Fibroblast of skin of back (primary cell): ENCODE measurements at places on chromosomes 7 and 10.

DNA sequence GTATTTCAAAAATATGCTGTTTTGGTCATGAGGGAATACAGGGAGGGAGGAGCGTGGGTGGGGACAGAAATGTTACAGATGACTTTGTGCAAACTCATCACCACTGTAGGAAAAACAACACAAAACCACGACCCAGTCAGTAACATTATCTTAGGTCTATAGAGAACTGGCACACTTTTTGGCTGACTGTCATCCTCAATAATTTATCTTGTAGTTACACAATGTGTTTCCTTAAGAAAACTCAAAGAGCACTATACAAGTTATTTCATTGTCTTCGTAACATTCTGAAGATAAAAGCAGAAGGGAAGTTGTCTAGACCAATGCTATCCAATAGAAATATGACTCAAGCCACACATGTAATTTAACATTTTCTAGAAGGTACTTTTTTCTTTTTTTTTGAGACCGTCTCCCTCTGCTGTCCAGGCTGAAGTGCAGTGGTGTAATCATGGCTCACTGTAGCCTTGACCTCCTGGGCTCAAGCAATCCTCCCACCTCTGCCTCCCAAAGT lies 16.9 kb upstream of the CDK14 start:
- peak; percentile 83 for DNase-seq

DNA sequence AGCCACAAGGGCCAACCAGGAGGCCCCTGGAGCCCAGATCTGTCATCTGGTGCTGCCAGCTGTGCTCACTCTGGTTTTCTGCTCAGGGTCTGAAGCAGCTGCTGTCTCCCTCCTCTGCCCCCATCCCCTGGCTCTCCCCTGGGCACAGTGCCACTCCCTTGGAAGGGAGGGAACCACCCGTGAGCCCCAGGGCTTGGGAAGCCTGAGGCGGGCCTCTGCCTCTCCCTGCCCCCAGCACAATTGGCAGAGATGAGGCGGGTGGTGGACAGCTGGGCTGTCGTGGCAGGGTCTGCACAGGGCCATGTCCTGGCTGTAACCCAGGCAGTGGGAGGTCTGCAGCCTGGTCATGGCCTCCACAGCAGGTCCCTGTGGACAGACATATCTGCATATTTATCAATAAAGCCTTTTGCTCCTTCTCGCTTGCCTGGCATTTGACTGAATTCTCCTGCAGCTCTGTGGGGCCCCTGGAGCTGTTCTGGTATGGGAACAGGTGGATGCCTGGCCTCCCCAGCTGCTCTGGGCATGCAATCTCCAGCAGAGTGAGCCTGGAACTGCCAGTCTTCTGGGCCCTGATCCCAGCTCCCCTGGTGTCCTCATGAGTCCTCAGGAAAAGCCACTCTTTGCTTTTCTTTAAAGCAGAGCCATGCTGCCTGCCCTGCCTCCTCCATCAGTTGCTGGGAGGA lies 1.6 kb upstream of the ANKRD2 start:
- DNase-seq: no peak

DNA sequence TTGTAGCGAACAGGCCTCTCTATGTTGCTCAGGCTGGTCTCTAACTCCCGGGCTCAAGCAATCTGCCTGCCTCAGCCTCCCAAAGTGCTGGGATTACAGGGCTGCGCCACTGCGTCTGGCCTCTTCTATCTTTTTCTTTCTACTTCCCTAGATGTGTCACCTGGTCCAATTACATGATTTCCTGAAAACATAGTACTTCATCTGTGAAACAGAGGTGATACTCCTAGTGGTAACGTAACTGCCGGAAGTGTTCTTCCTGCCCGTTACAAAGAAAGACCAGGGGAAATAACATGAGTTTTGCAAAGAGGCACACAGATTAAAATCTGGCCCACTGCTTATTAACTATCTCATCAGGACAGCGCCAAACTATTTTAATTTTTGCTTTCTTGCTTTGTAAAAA lies 18.4 kb upstream of the HGF start:
- no peak for DNase-seq

- no peak for DNase-seq
Measured at GRCh38 chr7:1092806-1093501, 5.0 kb downstream of the GPER1 start.

- DNase-seq: no peak
Measured at GRCh38 chr7:87960239-87960638, 26.2 kb downstream of the ADAM22 start.

- DNase-seq: no peak
Measured at GRCh38 chr10:129410688-129411392, 56.2 kb upstream of the MGMT start.

DNA sequence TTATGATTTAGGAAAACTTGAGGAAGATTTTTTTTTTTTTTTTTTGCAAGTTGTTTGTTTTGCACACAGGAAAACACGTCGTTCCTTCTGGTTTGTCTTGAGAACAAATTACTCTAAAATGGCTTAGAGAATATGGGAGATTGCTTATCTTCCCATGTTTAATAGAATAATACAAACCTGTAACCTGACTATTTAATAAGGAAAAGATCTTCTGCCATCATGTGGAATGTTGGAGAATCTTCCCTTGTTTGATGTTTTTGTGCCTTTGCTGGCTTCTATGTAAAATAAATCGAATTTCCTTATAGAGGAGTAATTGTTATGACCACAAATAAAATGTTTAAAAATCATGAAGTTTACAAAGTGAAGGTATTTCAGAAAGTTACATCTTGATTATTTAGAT lies 818.8 kb downstream of the GATA3 start:
- no peak for DNase-seq

DNA sequence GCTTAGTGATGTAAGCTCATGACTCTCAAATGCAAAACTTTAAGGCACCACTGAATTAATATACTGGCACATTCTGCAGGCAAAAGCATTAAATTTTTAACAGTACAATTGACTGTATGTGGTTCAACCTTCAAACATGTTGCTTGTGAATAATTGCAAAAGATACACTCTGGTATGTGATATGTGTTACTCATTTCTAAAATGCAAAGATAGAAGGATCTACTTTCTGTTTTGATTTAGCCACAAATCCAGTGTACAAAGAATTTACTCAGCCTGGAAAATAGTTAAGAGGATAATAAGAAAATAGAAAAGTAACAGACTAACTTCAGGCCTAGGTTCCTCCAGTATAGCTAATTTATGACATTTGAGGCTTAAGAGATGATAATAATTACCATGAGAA lies 66.6 kb upstream of the NOBOX start:
- DNase-seq: peak; percentile 3

DNA sequence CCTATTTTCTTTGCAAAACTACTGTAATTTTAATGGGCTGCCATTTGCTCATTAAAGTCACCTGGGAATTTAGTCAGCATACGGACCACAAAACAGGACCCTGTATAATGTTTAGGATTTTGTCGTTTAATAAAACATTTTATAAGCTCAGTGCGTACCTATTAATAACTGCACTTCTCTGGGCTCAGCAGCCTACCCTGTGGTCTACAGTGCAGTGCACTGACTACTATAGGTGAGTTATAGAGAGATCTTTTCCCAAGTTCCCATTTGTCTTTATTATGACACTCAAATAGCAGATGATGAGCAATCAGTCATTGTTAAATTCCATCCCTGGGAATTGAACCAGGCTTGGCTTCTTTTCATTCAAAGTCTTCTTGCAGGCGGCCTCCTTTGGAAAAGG lies 433.4 kb upstream of the NFE2L3 start:
- no peak for DNase-seq

DNA sequence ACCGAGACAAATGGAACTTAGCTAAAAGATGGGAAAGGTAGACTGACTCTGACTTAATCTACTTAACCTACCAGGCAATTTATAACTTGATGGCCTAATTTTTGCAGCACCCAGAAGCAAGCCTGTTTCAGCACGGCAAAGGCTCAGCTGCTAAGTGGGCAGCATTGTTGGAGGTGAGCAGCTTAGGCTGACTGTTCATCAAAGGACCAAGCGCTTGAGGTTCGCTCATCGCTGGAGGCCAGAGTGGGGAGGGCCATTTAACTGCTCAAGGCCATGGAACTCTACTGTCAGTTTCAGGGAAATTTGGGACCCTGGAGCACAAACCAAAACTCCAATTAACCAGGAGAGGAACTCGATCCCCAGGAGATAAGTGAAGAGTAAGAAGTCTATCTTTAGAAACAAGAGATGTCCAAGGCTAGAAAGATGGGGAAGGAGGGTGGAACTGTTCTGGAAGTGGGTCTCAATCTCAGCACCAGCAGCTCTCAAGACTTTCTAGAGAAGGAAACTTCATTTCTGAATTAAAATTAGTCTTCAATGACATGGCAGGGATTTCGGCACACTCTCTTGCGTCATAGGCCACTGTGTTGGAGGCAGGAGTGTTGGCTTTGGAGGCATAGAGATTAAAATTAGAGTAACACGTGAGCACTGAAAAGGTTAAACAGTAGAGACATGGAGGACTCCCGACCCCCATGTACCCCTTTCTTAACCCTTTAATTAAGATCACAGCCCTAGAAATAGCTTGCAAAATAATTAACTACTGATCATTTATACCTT lies 43.1 kb downstream of the EGFR start:
- DNase-seq: no peak

DNA sequence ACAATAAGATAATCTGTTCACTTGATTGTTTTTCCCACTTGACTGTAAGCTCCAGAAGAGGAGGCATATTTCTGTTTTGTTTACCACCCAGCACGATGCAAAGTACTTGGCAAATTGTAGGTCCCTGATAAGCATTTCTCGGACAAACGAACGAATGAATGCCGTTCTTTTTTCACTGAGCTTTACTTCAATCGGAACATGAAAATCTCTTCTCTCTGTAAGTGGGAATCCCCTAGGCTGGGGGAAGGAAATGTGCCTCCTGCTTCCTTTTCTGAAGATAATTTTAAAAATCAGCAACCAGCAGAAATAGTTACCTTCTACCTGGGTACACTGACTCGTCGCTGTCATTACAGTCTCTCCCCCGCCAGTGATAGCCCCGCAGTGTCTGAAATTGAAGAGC lies 102.9 kb downstream of the AOAH start:
- no peak for DNase-seq

DNA sequence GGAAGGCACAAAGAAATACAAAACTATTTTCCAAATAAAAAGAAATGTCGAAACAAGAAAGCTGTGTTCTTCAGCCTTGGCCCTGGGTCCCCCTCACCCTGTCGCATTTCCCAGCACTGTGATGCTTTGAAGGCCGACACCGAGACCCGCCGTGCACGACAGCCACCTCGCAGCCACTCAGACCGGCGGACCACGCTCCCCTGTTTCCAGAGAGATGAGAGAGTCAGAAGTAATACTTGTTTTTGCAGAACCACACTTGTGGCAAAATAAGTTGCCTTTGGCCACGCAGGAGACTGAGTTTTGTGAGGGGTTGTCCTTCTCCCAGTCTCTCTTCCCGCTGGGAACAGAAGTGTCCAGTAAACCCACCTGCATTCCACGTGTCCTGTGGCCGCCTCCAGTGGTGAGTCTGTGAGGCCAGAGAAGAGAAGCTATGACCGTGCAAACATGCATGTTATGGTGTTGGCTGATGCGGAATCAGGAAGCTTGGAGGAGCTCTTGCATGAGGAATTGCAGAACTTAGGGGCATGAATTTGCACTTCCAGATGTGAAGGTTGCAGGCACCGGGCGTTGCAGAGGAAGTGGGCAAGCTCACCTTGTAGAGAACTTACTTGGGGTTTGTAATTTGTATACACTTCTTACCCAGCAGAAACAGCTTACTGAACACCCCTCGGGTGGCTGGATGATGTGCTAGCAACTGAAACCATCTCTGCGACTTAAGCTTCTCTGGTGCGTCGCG lies 194.5 kb downstream of the EBF3 start:
- no peak for DNase-seq

GRCh38 chr7:92412745-92413144 lies 34.5 kb upstream of the GATAD1 start:
- DNase-seq: no peak

DNA sequence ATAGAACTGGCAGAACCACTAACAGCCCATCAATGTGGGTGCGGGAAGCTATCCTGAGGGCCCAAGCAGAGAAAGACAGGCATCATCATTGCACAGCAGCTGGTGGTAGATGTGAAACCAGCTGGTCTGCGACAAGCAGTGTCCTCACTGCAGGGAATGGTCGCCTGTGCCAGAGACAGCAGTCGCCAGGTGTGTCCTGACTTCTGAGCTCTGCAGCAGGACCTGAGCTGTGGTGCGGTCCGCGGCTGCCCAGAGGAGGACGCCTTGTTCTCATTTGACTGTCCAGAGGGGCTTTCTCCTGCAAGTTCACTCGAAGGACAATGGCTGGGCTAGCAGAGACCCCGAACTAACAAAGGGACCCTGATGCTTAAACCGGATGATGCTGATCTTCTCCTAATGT lies 97.4 kb downstream of the LRRC18 start:
- DNase-seq: no peak

DNA sequence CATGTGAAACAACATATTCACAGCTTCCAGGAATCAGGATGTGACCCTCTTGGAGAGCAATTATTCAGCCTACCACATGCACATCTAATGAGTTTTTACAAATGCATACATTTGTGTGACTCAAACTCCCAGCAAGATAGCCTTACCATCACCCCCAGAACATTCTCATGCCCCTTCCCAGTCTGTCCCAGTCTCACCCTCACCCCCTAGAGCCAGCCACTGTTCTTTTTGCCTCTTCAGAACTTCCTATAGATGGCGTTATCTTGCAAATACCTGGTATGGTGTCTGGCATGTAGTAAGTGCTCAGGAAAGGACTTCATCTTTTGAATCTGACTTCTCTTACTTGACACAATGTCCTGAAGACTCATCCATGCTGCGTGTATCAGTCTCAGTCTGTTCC lies 23.9 kb upstream of the AOC1 start:
- no peak for DNase-seq

GRCh38 chr7:33761449-33762080 lies 143.8 kb upstream of the BMPER start:
- DNase-seq: peak; percentile 81

- peak; percentile 34 for DNase-seq
Measured at GRCh38 chr10:49446031-49446430, 50.1 kb upstream of the DRGX start.

DNA sequence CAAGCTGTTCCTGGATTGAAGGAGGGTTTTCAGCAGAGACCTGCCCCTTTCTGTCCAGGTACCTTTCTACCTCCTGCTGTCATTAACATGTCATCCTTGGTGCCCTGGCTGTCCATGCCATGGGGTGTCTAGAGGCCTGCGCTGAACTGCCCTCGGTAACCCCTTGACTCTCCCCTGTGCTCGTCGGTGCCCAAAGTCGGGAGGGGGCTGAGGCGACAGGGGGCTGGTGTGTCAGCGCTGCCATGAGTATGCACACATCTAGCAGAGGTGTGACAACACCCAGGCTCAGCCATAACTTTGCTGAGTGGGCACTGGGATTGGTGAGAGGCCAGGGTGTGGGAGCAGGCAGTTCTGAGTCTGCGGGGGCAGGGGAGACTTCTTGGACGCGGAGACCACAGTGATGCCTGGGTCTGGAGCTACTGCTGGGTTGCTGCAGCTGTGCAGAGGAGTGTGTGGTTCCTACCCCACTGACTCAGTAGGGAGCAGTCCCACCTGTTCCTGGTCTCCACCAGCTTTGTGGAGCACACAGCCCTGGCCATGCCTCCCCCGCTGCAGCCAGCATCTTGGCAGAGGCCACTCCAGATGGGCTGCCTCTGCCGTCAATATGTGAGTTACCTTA lies 376.2 kb upstream of the SEMA3C start:
- DNase-seq: no peak
